ENCODE measurements at places on chromosomes 3 and 15. TPM values are rescaled to one million over a fixed set of nuclear protein-coding genes. Genes with fewer than 3 reads are reported as not detected.

Gene ZCWPW2
- total RNA-seq: 1.4 TPM

Gene SAMD7
- not detected for total RNA-seq

Gene SLC28A1
- total RNA-seq: not detected

Gene IL17RC
- 74.5 TPM for total RNA-seq

Gene U2SURP
- total RNA-seq: 68.3 TPM

Gene SCN11A
- total RNA-seq: 1.5 TPM

Gene TMEM108
- total RNA-seq: 0.82 TPM

Gene PP2D1
- total RNA-seq: not detected

Gene KNG1
- not detected for total RNA-seq

Gene SH2D7
- total RNA-seq: not detected

Gene ADAMTS17
- 1.2 TPM for total RNA-seq

Gene SPATA12
- not detected for total RNA-seq

DNA sequence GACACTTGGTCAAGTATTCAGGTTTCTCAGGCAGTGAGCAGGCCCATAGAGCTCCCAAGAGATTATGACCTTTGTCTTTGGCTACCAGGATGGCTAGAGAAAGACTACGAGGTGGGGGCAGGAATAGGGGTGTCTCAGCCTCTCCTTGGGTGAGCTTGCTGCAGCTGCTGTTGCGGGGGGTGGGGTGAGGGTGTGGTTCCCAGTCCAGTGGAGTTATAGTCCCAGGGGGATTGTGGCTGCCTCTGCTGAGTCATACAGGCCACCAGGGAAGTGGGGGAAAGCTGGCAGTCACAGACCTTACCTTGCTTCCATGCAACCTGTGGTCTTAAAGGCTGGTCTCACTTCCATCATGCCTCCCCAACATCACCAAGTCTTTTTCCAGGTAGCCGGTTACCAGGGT is 31.7 kb downstream of the ATP2C1 start:
- no peak for DNase-seq

GRCh38 chr3:152460936-152461335 is 192.2 kb downstream of the MBNL1 start:
- DNase-seq: no peak

DNA sequence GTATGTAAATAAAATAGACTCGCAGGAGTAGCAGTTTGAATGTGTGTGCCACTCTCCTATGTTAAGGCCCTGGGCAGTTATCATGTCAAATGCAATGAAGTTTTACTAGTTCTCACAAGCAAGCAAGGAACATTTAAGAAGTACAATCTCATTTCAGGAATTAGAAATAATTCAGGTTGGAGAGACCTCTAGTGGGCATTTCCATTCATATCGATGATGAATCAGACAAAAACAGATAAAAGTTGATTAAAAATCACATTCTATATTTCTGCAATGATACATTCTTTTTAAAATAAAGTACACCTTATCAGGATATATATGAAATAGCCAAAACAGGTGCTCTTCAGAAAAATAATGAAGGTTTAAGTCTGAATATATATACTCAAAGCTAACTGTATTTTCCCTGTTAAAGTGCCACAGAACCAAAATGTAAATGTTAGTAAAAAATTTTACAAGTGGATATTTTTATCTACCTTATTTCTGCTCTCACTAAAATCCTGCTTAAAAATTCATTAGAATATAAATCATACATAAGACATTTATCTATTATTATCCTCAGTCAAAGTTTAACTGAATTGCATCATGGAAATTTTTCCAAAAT is 492.4 kb upstream of the FRG2C start:
- no peak for DNase-seq

- DNase-seq: no peak
These were observed 154.1 kb upstream of the GPR149 start for GRCh38 chr3:154584041-154584440.

DNA sequence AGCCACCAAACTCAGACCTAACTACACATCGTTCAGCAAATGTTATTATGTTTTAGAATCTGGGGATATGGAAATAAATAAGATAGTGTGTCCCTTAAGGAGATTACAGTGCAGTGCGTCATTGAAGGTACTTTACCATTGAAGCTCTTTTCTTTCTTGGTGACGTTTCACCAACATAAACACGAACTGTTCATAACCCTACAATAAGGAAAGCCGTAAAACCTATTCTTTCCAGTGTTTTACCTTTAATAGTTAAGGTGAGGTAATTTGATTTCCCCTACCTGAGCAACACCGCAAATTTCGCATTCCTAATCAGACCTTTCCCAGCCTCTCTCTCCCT is 826 bp downstream of the CCDC66 start:
- DNase-seq: no peak

DNA sequence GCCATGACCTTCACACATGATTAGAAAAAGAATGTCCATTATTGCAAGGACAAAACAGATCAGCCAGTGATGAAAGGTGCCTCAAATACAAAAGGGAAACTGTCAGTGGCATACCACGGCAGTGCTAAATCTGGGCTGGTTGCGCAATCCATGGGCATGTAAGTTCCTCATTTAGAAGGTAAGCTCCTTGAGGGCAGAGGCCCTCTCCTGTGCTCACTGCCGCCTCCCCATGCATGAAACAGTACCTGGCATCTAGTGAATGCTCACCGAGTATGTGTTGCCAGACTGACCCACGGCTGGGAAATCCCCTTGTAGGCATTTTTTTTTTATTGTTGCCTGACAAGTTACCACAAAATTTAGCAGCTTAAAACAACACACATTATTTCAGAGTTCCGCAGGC is 312.1 kb upstream of the CHRM5 start:
- DNase-seq: no peak

- DNase-seq: no peak
These were observed 62.0 kb upstream of the BCL6 start for GRCh38 chr3:187807086-187807862.

GRCh38 chr3:41997702-41998550 is 36.0 kb upstream of the ULK4 start:
- DNase-seq: no peak

DNA sequence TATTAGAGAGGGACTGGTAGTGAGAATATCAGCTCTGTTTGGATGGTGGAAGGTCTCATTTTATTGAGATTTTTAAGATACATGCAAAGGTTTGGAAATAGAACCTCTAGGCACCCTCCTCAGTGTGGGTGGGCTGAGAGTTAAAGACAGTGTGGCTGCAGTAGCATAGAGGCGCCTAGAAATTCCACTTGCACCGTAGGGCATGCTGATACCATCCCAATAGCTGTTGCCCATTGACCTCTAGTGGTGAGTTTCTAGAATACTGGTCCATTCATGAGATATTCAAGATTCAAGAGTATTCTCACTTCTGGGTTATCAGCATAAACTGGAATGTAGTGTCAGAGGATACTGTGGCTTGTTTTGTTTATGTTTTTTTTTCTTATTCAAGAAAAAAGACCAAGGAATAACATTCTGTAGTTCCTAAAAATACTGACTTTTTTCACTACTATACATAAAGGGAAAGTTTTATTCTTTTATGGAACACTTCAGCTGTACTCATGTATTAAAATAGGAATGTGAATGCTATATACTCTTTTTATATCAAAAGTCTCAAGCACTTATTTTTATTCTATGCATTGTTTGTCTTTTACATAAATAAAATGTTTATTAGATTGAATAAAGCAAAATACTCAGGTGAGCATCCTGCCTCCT is 87.2 kb downstream of the TGFBR2 start:
- peak; percentile 72 for DNase-seq

DNA sequence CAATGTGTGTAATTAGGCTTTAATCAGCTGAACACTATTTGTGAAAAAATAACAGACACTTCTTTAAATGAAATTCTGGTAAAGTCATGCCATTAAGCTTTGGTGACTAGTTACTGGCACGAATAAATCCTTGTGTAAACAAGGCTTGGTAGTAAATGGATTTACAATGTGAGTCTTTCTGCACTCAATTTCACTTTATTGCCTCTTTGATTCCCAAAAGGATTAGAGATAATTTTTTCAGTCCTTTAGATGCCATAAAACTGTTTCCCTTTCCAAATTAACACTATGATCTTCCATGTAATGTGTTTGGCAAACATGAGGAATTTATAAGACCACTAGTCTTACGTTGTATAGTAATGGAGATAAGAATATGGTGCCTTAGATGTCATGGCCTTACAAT is 339.5 kb upstream of the DNAJC19 start:
- no peak for DNase-seq

GRCh38 chr3:46693038-46693891 is at the start of gene ALS2CL:
Gene ALS2CL, minus strand, starts transcription at chr3:46693679. Its CDS starts 4,239 bp downstream, at chr3:46689440.
- peak; percentile 74 for DNase-seq

GRCh38 chr15:39685999-39686613 is 96.5 kb downstream of the FSIP1 start:
- no peak for DNase-seq

- no peak for DNase-seq
These were observed 157.9 kb downstream of the RAP2B start for GRCh38 chr3:153319705-153320554.

GRCh38 chr3:68973639-68974038 is 39.8 kb downstream of the EOGT start:
- no peak for DNase-seq

DNA sequence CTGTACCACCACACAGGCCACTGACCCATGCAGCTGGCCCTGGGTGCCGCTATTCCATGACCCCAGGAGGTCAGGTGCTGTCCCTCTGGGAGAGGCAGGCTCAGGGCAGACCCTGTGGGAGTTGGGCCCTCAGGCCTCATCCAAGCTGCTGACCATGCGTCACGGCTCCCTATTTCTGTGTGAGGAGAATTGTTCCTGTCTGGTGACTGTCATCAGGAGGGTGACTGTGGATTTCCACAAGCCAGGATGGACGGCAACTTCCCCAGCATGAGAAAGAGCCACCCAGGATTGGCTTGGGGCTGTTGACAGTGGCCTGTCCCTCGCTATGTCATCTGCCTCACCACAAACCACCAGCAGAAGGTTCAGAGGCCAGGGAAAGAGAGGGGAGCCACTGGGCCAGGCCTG is 41.4 kb downstream of the ZDHHC19 start:
- DNase-seq: no peak

GRCh38 chr3:197728487-197728886 is 8.2 kb downstream of the RUBCN start:
- no peak for DNase-seq

- DNase-seq: no peak
These were observed 367.2 kb downstream of the SOX2 start for GRCh38 chr3:182078929-182079328.

- DNase-seq: no peak
These were observed 42.8 kb upstream of the FEZF2 start for GRCh38 chr3:62416144-62416543.

- DNase-seq: no peak
These were observed 146.9 kb upstream of the PTPRG start for GRCh38 chr3:61414456-61414855.

GRCh38 chr15:72971766-72972165 is 80.5 kb upstream of the NEO1 start:
- no peak for DNase-seq

DNA sequence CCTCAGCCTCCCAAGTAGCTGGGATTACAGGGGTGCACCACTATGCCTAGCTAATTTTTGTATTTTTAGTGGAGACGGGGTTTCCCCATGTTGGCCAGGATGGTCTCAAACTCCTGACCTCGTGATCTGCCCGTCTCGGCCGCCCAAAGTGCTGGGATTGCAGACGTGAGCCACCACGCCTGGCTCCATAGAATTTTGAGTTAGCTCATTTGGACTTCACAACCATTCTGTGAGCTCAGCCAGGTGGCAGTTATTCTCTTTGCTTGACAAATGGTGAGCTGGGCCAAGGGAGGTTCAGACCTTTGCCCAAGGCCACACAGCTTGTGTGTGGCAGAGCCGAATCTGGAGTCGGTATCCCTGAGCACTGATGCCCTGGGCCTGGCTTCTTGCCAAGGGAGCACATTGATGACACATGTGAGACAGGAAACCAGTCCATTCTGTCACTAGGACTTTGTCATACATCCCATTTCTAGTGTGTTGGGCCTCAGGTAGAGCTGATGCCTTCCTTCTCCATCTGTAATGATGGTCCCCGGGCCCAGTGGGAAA is 17.6 kb downstream of the PODXL2 start:
- no peak for DNase-seq

DNA sequence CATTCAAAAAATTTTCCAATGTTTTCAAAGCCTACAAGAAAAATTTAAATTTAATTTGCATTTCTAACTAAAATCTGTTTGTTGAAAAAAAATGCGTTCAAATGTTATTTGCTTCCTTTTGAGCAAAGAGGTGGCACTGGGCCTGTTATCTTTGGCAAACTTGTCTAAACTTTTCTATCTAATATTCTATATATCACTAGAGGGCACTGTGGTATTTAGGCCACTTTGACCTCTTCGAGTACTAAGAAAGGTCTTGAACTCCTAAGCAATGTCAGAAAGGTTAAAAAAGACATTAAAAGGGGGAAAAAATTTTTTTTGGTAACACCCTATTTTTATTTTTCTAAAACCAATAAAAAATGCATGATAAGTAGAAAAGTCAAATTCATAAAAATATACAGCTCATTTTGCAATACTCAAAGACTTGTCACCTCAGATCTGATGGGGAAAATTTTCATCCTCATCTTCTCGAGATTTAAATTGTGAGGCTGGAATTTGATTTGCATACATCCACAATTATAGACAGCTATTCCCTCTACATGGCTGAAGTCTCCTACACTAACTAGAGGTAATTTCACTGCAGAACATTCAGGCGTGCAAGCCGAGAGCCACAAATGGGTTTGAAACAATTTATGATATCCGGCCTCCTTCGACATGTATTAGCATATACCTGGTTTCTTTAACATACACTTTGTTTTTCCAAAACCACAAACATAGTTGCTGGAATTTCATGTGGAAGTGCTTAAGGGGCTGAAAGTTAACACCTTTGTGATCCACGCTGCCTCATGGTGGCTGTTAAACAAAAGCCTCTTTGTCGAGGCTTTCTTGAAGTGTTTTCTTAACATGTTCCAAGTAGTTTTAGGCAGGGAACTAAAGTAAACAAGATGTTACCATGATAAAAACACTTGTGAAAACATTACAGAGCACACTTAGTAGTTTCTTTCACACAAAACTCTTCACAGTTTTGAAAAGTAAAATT is 576.4 kb downstream of the FOXP1 start:
- no peak for DNase-seq

DNA sequence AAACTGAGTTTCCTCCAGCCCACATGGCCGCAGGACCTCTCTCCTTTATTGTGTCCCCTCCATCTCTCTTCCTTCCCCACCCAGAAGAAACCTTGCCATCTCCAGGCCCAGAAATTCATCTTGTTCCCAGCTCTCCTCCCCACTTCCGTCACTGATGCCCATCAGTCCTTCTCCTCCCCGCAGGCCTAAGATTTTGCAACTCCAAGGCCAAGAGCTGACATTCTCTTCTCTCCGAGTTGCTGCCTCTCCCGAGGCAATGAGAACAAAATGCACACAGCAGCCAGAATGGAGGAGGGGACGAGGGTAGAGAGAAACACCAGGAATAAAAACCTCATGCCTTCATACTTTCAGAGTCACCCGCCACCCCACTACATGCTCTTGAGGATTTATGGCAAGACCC is 526.5 kb upstream of the PROK2 start:
- DNase-seq: no peak

DNA sequence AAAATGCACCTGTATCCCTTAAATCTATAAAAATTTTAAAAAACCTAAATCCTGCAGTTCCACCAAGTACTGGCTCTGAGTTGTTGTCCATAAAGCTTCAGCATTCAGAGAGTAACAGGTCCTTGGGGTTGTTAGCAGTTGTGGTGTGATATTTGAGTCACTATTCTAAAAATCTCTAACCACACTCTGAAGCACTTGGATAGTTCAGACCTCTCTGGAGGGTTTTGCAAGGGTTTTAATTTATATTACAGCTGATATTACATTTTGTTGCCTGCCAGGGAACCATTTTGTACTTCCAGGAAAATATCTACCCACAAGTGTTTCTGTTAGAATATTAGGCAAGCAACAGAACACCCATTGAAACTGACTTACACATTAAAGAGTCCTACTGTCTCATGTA is 255.6 kb downstream of the TBL1XR1 start:
- no peak for DNase-seq

GRCh38 chr15:78223396-78224022 is 10.9 kb downstream of the ACSBG1 start:
- no peak for DNase-seq

Data from sigmoid colon (tissue), 7 donors.